ENCODE measurements at places on chromosomes 2 and 18. TPM values are rescaled to one million over a fixed set of nuclear protein-coding genes. Genes with fewer than 3 reads are reported as not detected.

The TMEM178A gene
- 1.0 TPM for total RNA-seq

The LINC00305 gene
- not detected for total RNA-seq

The SPATA3 gene
- not detected for total RNA-seq

The SLC35F6 gene
- total RNA-seq: 36.0 TPM

The REG1B gene
- not detected for total RNA-seq

The TLK1 gene
- 20.8 TPM for total RNA-seq

The PDCD1 gene
- total RNA-seq: not detected

All from cardiac ventricle fibroblast (primary cell).